ENCODE measurements at places on chromosomes 2 and 18. TPM values are rescaled to one million over a fixed set of nuclear protein-coding genes. Genes with fewer than 3 reads are reported as not detected.
A peak's percentile ranks its signal among the peaks of the same experiment; 100 is the strongest.

GRCh38 chr2:153354377-153354776 lies 124.2 kb downstream of the RPRM start:
- DNase-seq: no peak

DNA sequence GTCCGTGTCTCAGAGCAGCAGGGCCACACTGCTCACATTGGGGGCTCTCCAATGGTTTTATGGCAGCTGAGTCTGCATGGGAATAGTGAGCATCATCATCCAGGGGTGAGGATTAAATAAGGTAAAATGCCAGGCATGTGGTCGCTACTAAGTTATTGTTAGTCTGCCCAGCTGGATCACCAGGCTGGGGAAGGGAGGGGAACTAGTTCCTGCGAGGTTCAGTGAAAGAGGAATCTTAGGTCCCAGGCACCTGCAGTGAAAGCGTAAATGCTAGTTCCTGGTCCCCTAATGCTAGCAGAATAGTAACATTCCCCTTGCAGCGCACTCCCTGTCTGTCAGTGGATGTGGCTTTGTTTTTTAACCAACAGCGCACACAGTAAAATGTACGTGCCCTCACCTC lies 60.1 kb downstream of the ARHGEF4 start:
- no peak for DNase-seq

DNA sequence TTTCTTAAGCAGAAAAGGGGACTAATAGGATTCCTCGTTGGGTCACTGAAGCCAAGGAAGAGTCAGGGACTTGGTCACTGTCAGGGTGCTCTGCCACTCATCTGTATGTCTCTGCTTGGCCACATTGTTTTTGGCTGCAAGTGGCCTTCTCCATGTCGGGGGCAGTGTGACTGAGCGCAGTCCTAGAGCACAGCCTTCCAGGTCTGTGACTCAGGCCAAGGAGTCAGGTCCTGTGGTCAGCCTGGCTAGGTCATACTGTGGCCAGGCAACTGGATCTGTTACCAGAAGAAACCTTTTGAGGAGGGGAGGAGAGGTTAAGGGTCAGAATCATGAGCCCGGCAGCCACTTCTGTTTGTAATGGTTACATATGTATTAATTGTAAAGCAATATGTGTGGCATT lies 61.3 kb downstream of the GALNT1 start:
- DNase-seq: no peak

DNA sequence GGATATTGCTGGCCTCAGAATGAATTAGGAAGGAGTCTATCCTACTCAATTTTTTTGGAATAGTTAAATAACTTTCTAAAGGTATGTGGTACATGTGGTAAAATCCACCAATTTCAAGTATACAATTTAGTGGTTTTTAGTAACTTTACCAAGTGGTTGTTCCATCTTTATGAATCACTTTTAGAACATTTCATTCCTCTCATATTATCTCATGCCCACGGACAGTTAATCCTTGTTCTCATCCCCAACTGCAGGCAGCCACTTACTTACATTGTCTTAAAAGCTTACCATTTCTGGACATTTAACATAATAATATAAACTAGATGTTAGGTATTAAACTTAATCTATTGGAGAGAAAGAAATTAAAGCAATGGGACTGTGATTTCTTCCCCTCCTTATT lies 146.3 kb upstream of the ZC3H15 start:
- DNase-seq: no peak

- DNase-seq: no peak
These were observed 330.7 kb upstream of the CHAC2 start for GRCh38 chr2:53436882-53437281.

GRCh38 chr2:100882645-100883613 lies 63.0 kb downstream of the NPAS2 start:
- no peak for DNase-seq

DNA sequence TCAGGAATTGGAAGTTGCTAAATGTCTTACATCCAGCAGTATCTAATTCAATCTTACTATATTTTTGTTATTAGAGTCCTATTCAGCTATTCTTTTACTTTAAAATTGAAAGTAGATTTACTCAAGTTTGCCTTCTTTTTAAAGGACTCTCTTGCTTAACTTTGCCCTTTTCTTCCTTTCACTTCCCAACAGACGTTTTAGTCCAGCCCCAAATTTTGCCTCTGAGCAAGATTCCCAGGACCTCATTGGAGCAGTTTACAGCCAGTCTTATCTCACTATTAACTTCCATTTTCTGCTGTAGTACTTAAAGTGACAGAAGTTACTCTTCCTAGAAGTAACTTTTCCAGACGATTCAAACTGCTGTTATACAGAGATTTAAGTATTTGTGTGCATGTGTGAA lies 1.7 kb upstream of the PRKD3 start:
- peak; percentile 61 for DNase-seq

- no peak for DNase-seq
These were observed 146.3 kb downstream of the WDSUB1 start for GRCh38 chr2:159140070-159140769.

DNA sequence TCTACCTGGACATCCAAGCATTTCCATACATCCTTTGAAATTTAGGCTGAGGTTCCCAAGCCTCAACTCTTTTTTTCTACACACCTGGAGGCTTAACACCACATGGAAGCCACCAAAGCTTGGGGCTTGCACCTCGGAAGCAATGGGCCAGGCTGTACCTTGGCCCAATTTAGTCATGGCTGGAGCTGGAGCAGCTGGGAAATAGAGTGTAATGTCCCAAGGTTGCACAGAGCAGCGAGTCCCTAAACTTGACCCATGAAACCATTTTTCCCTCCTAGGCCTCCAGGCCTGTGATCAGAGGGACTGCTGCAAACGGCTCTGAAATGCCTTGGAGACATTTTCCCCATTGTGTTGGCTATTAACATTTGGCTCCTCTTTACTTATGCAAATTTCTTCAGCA lies 1574.3 kb upstream of the ZEB2 start:
- no peak for DNase-seq

DNA sequence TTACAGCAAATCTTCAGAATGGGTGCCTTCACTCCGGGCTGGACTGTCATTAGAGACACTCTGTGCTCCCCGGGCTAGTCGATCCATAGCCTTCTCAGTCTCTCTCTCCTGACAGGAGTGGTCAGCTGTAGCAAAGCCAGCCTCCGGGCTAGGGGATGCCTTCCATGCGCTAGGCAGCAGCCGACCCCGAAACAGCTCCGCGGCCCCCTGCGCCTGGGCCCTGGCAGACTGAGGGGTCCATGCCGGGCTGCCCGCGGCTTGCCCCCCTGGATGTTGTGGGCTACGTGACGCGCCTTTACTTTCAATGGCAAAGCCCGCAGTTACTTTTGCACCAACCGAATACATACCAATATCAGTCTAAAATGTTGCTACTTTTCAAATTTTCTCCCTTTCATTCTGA lies 1447.2 kb downstream of the LRP1B start:
- no peak for DNase-seq

- peak; percentile 2 for DNase-seq
These were observed 296 bp downstream of the TTC21B start for GRCh38 chr2:165953306-165953654.

DNA sequence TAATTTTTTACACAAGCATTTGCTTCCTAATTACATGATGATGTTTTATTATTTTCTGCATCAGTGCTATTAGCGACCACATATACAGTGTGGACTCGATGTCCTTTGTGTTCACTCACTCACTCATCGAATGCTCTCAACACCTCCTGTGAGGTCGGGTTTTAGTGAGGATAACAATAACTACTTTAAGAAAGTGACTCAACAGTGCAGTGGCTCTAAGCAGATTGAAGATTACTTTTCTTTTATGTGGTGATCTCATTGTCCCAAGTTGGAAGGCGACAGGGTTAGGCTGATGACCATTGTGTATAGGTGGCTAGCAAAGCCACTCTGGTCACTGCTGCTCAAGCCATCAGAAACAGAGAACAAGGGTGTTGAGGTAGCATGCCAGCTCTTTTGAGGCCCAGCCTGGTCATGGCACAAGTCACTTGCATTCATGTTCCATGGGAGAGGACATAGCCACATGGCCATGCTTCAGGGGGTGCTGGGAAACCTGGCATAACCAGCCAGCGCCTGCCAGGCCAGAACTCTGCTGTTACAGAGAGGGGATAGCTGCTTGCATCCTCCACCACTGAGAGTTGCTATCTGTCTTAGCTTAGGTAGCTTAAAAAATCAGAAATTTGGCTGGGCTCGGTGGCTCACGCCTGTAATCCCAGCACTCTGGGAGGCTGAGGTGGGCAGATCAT lies 60.4 kb downstream of the PDCL3 start:
- DNase-seq: no peak

- no peak for DNase-seq
These were observed 364.3 kb upstream of the KLHL29 start for GRCh38 chr2:23020659-23021058.

The PTPRN gene
- 3.2 TPM for polyA plus RNA-seq

The UGT1A3 gene
- not detected for polyA plus RNA-seq

The DSG3 gene
- not detected for polyA plus RNA-seq

The SCTR gene
- not detected for polyA plus RNA-seq
